ENCODE measurements at places on chromosomes 4 and X.
A peak's percentile ranks its signal among the peaks of the same experiment; 100 is the strongest.

DNA sequence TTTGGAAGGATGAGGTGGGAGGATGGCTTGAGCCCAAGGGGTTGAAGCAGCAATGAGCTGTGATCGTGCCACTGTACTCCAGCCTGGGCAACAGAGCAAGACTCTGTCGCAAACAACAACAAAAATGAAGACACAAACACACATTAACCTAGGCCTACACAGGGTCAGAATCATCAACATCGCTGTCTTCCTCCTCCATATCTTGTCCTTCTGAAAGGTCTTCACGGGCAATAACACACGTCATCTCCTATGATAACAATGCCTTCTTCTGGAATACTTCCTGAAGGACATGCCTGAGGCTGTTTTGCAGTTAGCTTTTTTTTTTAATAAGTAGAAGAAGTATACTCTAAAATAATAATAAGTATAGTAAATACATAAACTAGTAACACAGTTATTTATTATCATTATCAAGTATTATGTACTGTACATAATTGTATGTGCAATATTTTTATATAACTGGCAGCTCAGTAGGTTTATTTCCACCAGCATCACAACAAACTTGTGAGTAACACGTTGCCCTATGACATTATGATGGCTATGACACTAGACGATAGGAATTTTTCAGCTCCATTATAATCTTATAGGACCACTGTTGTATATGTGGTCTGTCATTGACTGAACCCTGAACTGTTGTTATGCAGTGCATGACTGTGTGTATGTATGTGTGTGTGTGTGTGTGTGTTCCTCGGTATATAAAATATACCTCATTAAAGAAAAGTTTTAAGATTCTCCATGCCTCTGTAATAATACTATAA, 69.2 kb upstream of the MAML3 start:
- DNase-seq = no peak

DNA sequence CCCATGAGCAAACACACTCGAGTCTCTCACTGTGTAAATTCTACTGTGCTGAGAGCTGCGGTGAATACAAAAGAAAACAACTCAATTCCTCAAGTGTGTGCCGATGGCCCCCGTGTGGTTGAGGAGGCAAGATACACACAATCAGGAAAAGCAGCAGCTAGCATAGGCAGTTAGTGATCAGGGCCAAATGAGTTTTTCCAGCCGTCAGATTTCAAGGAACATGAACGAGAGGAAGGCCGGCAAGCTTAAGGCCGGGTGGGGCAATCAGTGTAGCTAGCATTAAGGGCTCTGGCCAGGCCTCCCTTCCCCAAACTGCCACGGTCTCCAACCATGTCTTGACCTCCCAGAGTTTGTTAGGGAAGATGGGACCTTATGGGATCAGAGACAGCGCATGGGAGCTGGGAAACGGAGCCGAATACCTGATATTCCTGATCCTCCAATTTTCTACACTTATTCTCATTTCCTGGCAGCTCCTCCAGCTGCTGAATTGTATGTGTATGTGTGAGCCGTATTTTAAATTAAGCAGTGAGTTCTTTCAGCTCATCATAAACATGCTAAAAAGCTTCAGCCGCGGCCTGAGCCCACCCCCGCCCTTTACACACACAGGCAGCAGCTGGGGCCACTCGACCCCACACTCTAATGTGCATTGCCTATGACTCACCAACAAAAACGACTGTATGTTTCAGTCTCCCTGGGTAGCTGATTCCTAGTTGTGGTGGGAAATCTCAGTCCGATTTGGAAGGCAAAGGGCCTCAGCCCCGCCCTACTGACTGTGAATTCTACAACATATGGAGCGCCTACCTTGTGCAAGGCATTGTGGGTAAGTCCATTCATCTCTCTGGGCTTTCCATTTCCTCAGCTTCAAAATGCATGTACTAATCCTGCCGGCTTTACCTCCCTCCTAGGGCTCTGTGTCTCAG, 59.9 kb downstream of the RTL9 start:
- no peak for DNase-seq

GRCh38 chr4:8239226-8239625, 30.3 kb upstream of the HTRA3 start:
- DNase-seq = no peak

DNA sequence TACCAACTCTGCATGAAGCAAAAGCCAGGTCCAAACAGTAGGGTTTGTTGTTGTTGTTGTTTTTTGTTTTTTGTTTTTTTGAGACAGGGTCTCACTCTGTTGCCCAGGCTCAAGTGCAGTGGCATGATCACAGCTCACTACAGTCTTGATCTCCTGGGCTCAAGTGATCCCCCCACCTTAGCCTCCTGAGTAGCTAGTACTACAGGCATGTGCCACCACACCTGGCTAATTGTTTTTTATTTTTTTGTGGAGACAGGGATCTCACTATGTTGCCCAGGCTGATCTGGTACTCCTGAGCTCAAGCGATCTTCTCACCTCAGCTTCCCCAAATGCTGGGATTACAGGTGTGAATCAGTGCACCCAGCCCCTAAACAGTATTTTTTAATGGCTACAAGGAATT, 6.2 kb downstream of the S100P start:
- DNase-seq = no peak

DNA sequence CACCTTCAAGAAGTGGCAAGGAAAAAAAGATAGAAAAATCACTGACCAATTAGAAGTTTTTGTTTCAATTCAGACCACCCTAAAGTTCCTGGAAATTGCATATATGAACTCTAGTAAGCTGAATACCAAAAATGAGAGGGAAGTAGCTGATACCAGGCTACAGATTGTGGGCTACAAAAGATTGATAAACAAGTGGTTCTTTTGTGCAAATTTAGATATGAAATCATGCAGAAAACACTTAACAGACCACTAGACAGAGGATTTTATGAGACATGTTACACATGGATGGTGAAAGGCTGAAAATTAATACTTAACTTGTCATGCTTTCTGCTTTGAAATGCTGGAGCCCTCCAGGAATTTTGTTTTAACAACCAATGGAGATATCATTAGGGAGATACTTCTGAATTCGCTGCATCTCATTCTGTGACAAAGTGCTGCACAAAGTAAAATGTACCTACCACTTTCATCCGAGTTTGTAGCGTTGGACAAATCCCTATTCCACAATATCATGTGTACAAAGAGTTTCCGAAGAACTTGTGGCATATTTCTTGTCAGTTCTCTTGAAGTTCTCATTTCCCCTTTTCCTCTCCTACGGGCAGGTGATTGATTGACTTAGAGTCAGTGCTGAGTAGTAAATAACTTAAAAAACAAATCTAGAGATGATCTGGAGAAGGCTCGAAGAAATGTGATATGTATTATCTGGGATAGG, 235.0 kb downstream of the PALLD start:
- no peak for DNase-seq

DNA sequence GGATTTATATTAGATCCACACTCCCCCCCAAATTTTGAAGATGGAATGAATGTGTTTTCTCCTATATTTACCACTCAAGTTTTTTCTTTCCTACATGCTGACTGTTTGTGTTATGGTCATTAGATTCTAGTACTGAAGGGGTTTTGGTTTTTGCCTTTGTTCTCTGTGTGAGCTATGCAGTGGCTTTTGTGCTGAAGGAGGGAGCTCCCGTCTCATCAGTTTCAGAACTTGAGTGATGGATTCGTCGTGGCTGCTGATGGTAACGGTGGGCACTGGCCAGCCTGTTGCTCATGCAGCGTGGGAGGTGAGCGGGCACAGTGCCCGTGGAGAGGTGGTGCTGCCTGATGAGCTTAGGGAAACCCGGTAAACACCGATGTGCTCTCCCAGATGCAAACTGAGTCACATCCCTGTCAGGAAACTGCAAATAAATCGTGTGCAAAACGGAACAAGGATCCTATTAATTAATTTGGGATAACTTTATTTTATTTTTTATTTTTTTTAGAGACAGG, 101.5 kb downstream of the SORBS2 start:
- DNase-seq = no peak

DNA sequence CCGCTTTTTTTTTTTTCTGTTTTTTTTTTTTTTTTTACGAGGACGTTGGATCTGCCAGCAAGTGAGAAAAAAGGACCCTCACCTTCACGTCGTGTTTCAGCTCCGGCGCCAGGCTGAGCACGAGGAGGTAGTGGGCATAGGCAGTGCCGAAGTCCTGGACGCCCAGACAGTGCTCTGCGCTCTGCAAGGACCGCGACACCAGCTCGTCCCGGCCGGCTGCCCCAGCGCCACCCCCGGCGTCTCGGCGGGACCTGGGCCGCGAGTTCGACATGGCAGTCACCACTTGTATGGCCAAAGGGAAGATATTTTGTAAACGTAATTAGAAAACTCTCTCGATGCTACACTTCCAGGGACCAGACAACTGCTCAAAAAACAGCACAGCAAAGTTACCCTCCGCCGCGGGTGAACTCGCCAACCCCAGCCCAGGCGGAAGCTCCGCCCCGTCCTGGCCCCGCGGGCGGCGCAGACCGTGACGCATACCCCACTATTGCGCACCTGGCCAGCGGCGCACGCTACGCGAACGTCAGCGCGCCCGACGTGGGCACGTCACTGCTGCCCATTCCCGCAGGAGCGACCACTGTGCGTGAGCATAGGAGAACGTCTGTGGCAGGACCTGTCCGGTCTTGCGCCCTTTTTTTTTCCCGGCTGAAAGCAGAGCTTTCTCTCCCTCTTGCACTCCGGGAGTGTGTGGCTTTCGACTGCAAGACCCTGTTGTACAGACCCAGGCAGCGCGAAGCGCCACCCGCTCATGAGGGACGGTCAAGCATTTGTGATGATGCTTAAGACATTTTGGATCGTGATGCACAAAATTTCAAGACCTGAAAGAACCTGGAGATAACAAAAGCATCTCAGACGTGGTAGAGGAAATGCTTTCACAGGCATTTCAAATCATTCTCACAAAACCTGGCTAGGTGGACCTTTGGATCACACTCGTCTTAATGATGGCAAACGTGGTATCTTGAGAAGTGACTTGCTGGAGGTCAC, at the start of gene PRMT9:
TSS of gene PRMT9 (minus strand) at position 447 of the 984 bp plus-strand sequence. CDS start at position 271, 176 bp downstream.
- DNase-seq = peak; percentile 60

DNA sequence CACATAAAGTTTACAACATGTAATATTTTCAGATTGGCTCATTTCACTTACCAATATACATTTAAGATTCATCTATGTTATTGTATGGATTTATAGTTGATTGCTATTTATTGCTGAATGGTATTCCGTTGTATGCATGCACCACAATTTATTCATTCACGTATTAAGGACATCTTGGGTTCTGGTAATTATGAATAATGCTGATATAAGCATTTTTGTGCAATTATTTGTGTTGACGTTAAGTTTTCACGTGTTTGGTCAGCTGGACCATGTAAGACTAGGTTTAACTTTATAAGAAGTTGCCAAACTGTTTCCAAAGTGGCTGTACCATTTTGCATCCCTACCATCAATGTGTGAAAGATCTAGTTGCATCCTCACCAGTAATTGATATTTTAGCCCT, 35.1 kb downstream of the MAGEB10 start:
- DNase-seq = no peak

DNA sequence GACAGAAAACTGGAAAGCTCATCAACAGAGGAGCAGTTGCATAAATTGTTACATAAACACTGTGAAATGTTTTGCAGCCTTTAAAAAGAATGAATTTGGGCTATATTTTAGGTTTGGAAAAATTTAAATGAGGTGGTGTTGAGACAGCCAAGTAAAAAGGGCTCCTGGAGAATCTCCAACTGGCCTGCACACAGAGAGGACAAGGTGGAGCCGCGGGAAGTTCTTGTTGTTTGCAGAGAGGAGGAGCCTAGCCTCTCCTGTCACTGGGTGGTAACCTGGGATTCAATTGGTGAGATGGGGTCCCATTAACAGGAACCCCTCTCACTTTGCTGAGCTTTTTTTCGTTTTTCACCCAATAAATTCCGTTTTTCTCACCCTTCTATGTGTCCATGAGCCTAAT, 13.4 kb downstream of the GIMD1 start:
- no peak for DNase-seq

DNA sequence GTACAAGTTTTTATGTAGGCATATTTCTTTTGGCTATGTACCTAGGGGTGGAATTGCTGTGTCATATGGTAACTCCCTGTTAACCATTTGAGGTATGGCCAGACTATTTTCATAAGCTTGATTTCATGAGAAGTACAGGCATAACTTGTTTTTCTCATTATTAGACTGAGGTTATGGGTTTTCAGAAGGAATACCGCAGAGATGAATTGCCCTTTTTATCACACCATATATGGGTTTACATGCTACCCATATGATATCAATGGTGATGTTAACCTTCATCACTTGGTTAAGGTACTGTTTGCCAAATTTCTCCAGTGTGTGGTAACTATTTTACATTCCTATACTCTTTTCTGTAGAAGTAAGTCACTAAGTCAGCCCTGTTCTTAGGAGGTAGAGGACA, 23.5 kb downstream of the RAB40A start:
- DNase-seq = no peak

DNA sequence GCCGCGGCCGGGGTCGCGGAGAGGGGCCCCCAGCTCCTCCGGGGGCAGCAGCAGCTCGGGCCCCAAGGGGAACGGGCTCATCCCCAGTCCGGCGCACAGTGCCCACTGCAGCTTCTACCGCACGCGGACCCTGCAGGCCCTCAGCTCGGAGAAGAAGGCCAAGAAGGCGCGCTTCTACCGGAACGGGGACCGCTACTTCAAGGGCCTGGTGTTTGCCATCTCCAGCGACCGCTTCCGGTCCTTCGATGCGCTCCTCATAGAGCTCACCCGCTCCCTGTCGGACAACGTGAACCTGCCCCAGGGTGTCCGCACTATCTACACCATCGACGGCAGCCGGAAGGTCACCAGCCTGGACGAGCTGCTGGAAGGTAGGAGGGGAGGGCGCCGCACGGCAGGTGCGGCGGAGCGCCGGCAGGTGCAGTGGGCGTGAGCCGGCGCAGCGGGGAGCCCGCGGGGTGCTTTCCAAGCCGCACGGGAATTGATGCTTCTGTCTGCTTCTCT, 886 bp downstream of the DCLK2 start:
- no peak for DNase-seq

- DNase-seq = no peak
These were observed 181.8 kb upstream of the POF1B start for GRCh38 chrX:85561231-85561630.

DNA sequence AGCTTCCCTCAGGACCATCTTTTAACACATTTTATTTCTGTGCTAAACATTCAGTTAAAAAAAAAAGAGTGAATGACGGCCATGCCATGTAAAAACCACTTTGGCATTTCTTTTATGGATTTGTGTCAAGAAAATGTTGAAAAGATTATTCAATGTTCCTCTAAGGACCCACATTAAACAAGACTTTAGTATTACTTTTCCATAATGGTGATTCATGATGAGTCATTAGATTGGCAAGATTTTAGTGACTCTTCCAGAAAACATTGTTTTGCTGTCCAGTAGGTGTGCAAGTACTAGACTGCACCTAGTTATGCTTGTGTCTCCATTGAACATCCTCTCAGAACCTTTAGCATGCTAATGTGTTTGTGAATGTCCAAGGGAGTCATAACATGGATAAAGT, 748.6 kb downstream of the STPG2 start:
- no peak for DNase-seq

- no peak for DNase-seq
These were observed 115.8 kb downstream of the HS6ST2 start for GRCh38 chrX:132842460-132843238.

GRCh38 chrX:37686996-37687395, 1.4 kb downstream of the XK start:
- DNase-seq = no peak

- DNase-seq = no peak
These were observed 126.3 kb downstream of the RAP1GDS1 start for GRCh38 chr4:98387345-98388026.

GRCh38 chr4:102411408-102411807, 66.1 kb upstream of the SLC39A8 start:
- no peak for DNase-seq

- DNase-seq = no peak
These were observed 23.9 kb downstream of the HMX1 start for GRCh38 chr4:8847764-8848163.

- no peak for DNase-seq
These were observed 65.1 kb upstream of the CCDC160 start for GRCh38 chrX:134171661-134172587.
